ENCODE measurements at places on chromosomes 7 and 10. TPM values are rescaled to one million over a fixed set of nuclear protein-coding genes. Genes with fewer than 3 reads are reported as not detected.

Gene ENTPD7
- 4.0 TPM for polyA plus RNA-seq

Gene PKD2L1
- polyA plus RNA-seq: not detected

Gene FANK1
- 8.4 TPM for polyA plus RNA-seq

DNA sequence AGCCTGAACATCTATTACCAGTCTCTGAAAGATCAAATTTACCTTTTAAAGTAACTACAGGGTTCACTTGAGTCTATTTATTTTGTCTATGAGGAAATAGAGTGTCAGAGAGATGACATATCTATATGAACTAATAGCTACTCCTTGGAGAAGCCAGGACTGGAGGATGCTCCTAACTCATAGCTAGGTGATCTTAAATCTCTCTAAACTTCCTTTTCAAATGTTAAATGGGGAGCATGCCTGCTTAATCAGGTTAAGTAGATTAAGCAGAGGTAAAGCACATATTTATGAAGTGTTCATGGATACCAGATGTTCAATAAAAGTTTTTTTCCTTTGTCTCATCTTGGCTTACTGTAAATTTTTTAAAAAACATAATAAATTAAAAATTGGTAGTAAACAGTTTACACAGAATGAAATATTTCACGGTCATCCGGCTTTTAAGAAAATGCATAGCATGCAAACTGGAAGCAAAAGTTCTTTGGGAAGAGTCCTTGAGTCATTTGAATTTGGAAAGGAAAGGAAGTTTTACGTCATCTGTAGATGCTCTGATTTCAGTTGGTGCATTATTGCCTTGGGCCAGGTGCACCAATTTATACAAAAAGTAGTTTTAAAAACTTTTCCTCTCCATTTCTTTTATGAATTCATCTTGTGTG lies 155.1 kb downstream of the BICC1 start:
- H3K4me1 ChIP-seq: no peaks in the 10 kb centered on the region
- DNase-seq: no peak
- no peaks in the 10 kb centered on the region for H3K27me3 ChIP-seq
- no peaks in the 10 kb centered on the region for H3K36me3 ChIP-seq

GRCh38 chr10:37439826-37440225 lies 314.4 kb downstream of the ANKRD30A start:
- H3K27me3 ChIP-seq: no peaks in the 10 kb centered on the region
- H3K36me3 ChIP-seq: no peaks in the 10 kb centered on the region
- no peak overlapping the region for H3K27ac ChIP-seq
- H3K4me1 ChIP-seq: no peaks in the 10 kb centered on the region

- H3K4me3 ChIP-seq: no peak overlapping the region
- no peak overlapping the region for H3K27ac ChIP-seq
- H3K36me3 ChIP-seq: no peaks in the 10 kb centered on the region
- no peaks in the 10 kb centered on the region for H3K27me3 ChIP-seq
- no peaks in the 10 kb centered on the region for H3K4me1 ChIP-seq
Observed at GRCh38 chr10:73332379-73332778, 26.3 kb downstream of the CFAP70 start.

- no peak overlapping the region for H3K27ac ChIP-seq
- H3K4me3 ChIP-seq: no peak overlapping the region
- no peak for DNase-seq
- H3K36me3 ChIP-seq: no peaks in the 10 kb centered on the region
Observed at GRCh38 chr10:21507150-21507549, 18.3 kb downstream of the SKIDA1 start.

GRCh38 chr10:128541926-128542475 lies 415.8 kb upstream of the MKI67 start:
- H3K4me3 ChIP-seq: no peak overlapping the region
- no peaks in the 10 kb centered on the region for H3K36me3 ChIP-seq
- no peak overlapping the region for H3K27ac ChIP-seq
- peaks cover 16% of the 10 kb centered on the region for H3K4me1 ChIP-seq
- H3K27me3 ChIP-seq: peaks cover 4% of the 10 kb centered on the region

DNA sequence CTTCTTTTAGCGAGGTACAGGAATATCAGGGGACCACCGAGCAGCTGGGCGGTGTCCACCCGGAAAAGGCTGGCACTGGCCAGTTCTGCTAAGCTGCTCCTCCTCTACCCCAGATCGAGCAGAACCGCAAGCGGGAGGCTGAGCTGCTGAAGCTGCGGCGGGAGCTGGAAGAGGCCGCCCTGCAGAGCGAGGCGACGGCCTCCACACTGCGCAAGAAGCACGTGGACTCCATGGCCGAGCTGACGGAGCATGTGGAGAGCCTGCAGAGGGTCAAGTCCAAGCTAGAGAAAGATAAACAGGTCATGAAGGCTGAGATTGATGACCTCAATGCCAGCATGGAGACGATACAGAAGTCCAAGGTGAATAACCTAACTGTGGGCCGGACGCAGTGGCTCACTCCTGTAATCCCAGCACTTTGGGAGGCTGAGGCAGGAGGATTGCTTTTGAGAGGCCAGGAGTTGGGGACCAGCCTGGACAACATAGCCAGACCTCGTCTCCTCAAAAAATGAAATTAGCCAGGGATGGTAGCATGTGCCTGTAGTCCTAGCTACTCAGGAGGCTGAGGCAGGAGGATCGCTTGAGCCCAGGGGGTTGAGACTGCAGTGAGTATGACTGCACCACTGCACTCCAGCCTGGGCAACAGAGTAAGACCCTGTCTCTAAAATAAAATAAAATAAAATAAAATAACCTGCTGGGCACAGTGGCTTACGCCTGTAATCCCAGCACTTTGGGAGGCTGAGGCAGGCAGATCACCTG lies 15.3 kb downstream of the MYH16 start:
- H3K4me1 ChIP-seq: peaks cover 6% of the 10 kb centered on the region
- H3K27me3 ChIP-seq: no peaks in the 10 kb centered on the region
- H3K4me3 ChIP-seq: no peak overlapping the region
- H3K36me3 ChIP-seq: no peaks in the 10 kb centered on the region

DNA sequence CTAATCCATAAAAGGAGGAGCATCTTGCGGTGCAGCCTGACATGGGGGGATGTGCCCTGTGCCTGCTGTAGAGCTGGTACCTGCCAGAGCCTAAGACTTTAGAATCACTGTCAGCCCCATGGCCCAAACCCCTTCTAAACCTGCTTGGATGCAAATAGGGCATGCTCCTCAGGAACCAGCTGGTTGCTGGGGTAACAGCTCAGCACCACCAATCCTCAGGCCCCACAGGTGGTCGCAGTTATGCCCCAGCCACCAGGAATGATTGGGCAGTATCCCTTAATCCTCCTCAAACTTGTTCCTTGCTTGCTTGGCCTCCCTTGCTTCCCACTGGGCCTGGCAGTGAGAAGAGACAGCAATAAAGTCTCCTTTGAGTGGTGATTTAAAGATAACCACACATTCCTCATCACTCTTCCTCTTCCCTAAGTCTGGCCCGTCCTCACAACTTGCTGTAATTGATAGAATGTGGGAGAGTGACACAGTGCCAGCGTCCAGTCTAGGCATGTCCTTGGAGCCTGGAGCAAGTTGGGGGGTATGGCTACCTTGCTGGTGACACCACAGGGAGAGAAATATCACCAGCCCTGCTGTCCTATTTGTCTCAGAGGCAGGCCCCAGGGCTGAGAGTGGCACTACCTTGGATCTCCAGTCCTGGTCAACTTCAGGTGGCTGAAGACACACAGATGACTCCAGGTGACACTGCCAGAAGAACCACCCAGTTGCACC lies 43.0 kb downstream of the VSTM4 start:
- H3K36me3 ChIP-seq: peaks cover 27% of the 10 kb centered on the region
- no peak overlapping the region for H3K27ac ChIP-seq
- H3K4me3 ChIP-seq: no peak overlapping the region
- H3K27me3 ChIP-seq: no peaks in the 10 kb centered on the region
- DNase-seq: no peak

DNA sequence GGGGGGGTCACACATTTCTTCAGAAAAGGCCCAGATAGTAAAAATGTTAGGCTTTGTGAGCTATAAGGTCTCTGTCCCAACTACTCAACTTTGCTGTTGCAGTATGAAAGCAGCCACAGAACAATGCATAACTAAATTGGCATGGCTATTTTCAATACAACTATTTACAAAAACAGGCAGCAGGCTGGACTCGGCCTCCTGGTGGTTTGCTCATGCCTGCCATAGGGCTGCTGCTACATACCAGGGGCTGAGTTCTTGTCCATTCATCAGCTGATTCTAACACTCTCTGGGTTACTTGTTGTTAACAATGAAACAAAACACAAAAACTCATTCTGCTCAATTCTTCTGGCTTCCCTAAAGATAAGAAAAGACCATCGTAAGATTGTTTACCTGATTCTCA lies 109.4 kb upstream of the ADAM12 start:
- H3K27me3 ChIP-seq: no peaks in the 10 kb centered on the region
- H3K36me3 ChIP-seq: no peaks in the 10 kb centered on the region
- H3K4me1 ChIP-seq: no peaks in the 10 kb centered on the region
- DNase-seq: no peak
- no peak overlapping the region for H3K27ac ChIP-seq

Measured in stomach (tissue), 19 donors.